ENCODE measurements at places on chromosomes 2 and 18.

GRCh38 chr2:80281049-80281448 is 23.5 kb downstream of the LRRTM1 start:
- H3K27me3 ChIP-seq: peaks cover 2% of the 10 kb centered on the region
- DNase-seq: no peak
- H3K27ac ChIP-seq: no peak overlapping the region
- H3K4me3 ChIP-seq: no peak overlapping the region
- H3K36me3 ChIP-seq: no peaks in the 10 kb centered on the region

DNA sequence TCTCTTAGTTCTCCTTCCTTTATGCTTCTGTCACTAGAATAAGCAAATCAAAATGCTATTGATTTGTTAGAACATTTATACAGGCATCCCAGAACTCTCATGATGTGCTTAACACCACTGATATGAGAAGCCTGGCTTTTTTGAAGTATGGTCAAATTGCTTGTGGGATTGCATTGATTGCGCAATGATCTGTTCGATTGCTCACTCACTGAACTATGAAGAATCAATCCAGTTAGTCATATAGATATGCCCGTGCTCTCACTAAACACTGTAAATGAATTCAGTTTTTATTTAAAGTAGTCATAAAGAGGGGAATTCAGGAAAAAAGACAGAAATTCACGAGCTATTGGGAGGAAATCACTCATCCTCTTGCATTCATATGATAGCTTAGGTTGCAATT is 1237.8 kb downstream of the SUCLG1 start:
- no peak overlapping the region for H3K27ac ChIP-seq
- no peaks in the 10 kb centered on the region for H3K36me3 ChIP-seq
- peaks cover 3% of the 10 kb centered on the region for H3K4me1 ChIP-seq
- H3K27me3 ChIP-seq: no peaks in the 10 kb centered on the region
- H3K4me3 ChIP-seq: no peak overlapping the region

GRCh38 chr2:217975626-217976025 is 27.2 kb downstream of the TNS1 start:
- H3K36me3 ChIP-seq: no peaks in the 10 kb centered on the region
- H3K27ac ChIP-seq: no peak overlapping the region

GRCh38 chr2:239829326-239829725 is 195.8 kb downstream of the NDUFA10 start:
- no peak for DNase-seq
- peaks cover 9% of the 10 kb centered on the region for H3K4me1 ChIP-seq
- no peak overlapping the region for H3K27ac ChIP-seq
- H3K27me3 ChIP-seq: no peaks in the 10 kb centered on the region
- no peak overlapping the region for H3K4me3 ChIP-seq

- no peaks in the 10 kb centered on the region for H3K36me3 ChIP-seq
- H3K4me3 ChIP-seq: no peak overlapping the region
- H3K4me1 ChIP-seq: no peaks in the 10 kb centered on the region
- no peak for DNase-seq
Observed at GRCh38 chr2:5359397-5359796, 332.8 kb upstream of the SOX11 start.

DNA sequence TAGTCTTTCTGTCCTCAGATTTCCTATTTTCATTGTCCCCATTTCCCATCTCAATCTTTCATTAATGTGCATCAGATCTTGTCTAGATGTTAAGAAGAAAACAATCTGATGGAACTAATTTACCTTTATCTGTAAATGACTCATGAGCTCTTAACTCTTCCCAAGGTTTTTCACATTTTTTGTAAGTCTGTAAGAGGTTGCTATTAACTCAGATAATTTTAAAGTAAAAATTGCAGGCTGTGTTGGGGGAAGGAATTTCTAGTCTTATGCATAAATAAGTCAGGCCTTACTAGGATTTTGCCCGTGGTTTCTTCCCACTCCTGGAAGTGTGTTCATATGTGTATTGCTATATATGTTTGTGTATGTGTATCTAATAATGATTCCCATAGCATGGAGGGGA is 4.3 kb downstream of the NAB1 start:
- H3K27ac ChIP-seq: no peak overlapping the region
- no peaks in the 10 kb centered on the region for H3K4me1 ChIP-seq
- H3K27me3 ChIP-seq: no peaks in the 10 kb centered on the region
- no peak overlapping the region for H3K4me3 ChIP-seq

DNA sequence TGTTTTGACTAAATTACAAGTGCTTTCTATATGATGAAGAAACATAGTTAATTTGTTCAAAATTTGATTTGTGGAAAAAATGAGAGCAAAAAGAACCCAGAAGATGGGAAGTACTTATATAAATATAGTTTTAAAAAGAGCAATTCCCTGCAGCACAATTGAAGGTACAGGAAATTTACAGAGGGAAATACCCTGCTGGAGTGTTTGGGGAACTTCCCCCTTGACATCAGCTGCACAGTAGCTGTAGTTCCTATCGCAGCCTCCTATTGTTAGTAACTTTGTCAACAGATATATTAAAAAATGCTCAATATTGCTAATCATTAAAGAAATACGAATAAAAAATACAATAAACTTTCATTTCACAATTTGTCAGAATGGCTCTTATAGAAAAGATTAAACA is 1118.8 kb upstream of the ZEB2 start:
- no peaks in the 10 kb centered on the region for H3K27me3 ChIP-seq
- no peaks in the 10 kb centered on the region for H3K4me1 ChIP-seq
- no peaks in the 10 kb centered on the region for H3K36me3 ChIP-seq

- H3K36me3 ChIP-seq: no peaks in the 10 kb centered on the region
- no peak overlapping the region for H3K4me3 ChIP-seq
- peaks cover 46% of the 10 kb centered on the region for H3K27me3 ChIP-seq
- no peak overlapping the region for H3K27ac ChIP-seq
- DNase-seq: no peak
- no peaks in the 10 kb centered on the region for H3K4me1 ChIP-seq
Observed at GRCh38 chr2:197315371-197315770, 4.8 kb upstream of the ANKRD44 start.

DNA sequence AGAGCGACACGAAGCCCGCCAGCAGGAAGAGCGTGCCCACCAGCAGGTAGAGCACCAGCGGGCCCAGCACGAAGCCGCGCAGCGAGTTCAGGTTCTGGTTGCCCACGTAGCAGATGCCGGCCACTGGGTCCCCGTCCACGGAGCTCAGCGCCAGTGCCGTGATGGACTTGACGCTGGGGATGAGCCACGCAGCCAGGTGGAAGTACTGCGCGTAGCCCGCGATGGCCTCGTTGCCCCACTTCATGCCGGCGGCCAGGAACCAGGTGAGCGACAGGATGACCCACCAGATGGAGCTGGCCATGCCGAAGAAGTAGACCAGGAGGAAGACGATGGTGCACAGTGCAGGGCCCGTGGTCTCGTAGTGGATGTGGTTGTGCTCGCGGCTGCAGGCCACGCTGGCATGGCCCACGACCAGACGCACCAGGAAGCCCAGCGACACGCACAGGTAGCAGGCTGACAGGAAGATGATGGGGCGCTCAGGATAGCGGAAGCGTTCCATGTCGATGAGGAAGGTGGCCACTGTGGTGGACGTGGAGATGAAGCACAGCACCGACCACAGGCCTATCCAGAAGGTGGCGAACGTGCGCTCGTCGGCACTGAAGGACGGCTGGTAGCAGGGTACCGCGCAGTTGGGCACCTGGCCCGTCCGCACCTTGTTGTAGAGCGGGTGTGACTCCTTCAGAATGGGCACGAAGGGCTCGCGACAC is 2.1 kb downstream of the FZD5 start:
- no peaks in the 10 kb centered on the region for H3K27me3 ChIP-seq
- peaks cover 45% of the 10 kb centered on the region for H3K4me1 ChIP-seq
- H3K4me3 ChIP-seq: peak overlapping the region; percentile 3
- peak; percentile 62 for DNase-seq

- H3K36me3 ChIP-seq: no peaks in the 10 kb centered on the region
- H3K27ac ChIP-seq: no peak overlapping the region
- no peak for DNase-seq
- H3K4me3 ChIP-seq: no peak overlapping the region
- H3K4me1 ChIP-seq: peaks cover 2% of the 10 kb centered on the region
- H3K27me3 ChIP-seq: no peaks in the 10 kb centered on the region
Observed at GRCh38 chr2:226362980-226363379, 436.6 kb downstream of the IRS1 start.

DNA sequence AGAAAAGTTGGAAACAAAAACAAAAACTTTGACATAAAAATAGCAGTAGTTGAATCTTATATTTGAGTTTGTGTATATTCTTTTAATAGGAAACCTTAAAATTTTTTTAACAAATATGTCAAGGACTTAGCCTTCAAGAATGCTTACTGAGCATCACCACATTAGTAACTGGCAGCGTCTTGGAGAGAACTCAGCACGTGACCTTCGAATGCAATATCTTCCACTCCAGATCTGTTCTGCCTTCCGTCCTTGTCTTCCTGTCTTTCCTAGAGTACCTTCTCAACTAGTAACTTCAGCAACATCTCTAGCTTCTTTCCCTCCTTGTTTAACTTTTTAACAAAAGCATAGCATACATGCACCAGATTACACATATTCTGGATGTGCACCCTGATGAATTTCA is 972 bp downstream of the RSAD2 start:
- H3K27me3 ChIP-seq: no peaks in the 10 kb centered on the region
- H3K36me3 ChIP-seq: no peaks in the 10 kb centered on the region
- no peak for DNase-seq
- no peak overlapping the region for H3K27ac ChIP-seq
- no peak overlapping the region for H3K4me3 ChIP-seq

- H3K27me3 ChIP-seq: no peaks in the 10 kb centered on the region
- peaks cover 2% of the 10 kb centered on the region for H3K4me1 ChIP-seq
- no peak overlapping the region for H3K4me3 ChIP-seq
- no peak overlapping the region for H3K27ac ChIP-seq
- DNase-seq: no peak
Observed at GRCh38 chr18:66252703-66253102, 351.2 kb downstream of the CDH19 start.

DNA sequence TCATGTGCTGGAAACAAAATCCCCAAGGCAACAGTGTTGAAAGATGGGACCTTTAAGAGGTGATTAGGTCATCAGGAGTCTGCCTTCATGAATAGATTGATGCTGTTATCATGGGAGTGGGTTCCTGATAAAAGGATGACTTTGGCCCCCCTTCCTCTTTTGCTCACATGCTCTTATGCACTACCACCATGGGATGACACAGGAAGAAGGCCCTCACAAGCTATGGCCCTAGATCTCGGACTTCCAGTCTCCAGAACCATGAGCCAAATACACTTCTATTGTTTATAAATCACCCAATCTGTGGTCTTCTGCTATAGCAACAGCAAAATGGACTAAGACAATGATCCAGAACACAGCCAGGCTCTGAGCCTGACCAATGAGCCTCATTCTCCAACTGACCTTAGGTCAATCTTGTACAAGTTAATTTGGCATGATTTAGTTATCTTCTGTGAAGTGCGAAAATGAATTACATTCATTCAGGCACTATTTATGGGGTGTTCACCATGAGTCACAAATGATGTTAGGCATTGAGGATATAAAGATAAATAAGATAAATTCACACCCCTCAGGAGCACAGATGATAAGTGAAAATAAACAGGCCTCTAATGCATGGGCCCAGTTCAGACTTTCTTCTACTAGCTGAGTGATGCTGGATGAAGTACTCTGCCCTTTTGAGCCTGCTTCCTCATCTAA is 37.7 kb upstream of the NT5C1B start:
- no peaks in the 10 kb centered on the region for H3K36me3 ChIP-seq
- no peak for DNase-seq
- no peaks in the 10 kb centered on the region for H3K27me3 ChIP-seq

DNA sequence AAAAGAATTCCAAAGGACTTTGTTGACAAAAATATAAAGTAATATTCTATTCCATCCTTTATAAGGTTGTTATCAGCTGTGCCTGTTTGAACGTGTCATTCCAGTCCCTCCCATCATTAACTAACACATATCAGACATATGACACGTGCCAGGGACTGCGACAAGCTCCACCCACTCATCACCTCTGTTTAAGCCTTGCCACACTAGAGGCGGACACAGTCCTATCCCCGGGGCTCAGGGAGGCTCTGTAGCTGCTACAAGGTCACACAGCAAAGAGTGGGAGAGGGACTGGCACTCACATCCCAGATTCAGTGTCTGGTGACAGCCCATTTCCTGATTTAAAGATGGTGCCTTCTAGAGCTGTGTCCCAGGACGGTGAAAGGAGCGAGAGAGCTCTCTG is 30.0 kb downstream of the TBC1D8 start:
- H3K4me3 ChIP-seq: no peak overlapping the region
- no peaks in the 10 kb centered on the region for H3K27me3 ChIP-seq
- no peaks in the 10 kb centered on the region for H3K36me3 ChIP-seq
- H3K27ac ChIP-seq: no peak overlapping the region
- no peaks in the 10 kb centered on the region for H3K4me1 ChIP-seq

- H3K27me3 ChIP-seq: no peaks in the 10 kb centered on the region
- peak overlapping the region; percentile 31 for H3K4me3 ChIP-seq
- no peak overlapping the region for H3K27ac ChIP-seq
- H3K36me3 ChIP-seq: no peaks in the 10 kb centered on the region
- H3K4me1 ChIP-seq: peaks cover 18% of the 10 kb centered on the region
Observed at GRCh38 chr2:216606551-216607276, 26.5 kb upstream of the IGFBP2 start.

GRCh38 chr2:2825062-2825461 is 494.0 kb upstream of the MYT1L start:
- H3K4me1 ChIP-seq: no peaks in the 10 kb centered on the region
- no peak overlapping the region for H3K27ac ChIP-seq
- no peak for DNase-seq
- no peak overlapping the region for H3K4me3 ChIP-seq

All from neuronal stem cell (in vitro differentiated cells).